ENCODE measurements at places on chromosomes 3 and 15.

DNA sequence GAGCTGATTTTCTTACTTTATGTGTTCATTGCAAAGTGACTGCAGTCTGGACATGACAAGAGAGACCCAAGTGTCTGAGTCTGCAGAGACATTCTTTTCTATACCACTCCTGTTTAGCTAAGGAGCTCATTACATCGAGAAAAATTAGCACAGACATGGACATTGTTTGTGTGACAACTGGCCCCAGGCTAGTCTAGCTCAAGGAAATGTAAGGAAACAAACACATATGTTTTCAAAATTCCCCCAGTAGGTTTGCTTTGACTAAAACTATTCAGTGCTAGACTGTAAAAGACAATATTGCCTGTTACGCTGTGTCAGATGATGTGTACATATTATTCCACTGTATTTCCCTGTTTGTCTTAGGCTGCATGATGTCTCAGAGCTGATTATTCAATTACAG is 40.9 kb downstream of the TPRG1 start:
- DNase-seq: no peak

- DNase-seq: no peak
Measured at GRCh38 chr3:143693506-143693905, 154.8 kb downstream of the SLC9A9 start.

DNA sequence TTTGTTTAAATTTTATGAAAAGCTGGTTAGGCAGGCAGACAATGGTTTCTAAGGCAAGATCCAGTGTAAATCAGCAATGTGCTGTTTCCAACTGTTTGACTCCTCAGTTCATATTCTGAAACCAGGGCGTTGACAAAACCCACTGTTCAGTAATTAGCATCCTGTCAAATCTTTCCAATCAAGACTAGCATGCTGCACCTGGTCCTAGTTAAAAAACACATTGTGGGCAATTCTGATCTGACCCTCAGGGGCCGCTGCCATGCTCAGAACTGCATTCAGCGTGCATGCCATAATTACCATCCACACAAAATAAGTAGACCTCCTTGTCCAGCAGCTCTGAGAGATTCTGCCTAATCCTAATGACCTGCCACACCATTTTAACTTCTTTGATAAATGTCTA is 20.9 kb upstream of the RBP1 start:
- no peak for DNase-seq

GRCh38 chr3:53491276-53491675 is 3.1 kb upstream of the CACNA1D start:
- no peak for DNase-seq

DNA sequence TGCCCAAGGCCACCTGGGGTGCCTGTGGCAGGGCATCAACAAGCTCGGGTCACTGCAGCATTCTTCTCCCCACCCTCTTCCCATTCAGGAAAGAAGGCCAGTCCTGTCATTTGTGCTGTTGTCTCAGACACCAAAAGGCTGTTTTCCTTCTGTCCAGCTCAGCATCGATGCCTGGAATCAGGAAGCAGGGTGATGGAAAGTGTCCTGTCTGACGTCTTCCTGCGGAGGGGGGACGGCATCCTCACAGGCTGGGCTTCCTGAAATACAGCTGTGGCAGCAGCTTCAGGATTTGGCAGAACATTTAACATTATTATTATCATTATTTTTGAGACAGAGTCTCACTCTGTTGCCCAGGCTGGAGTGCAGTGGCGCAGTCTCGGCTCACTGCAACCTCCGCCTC is 33.0 kb upstream of the ANKDD1A start:
- DNase-seq: no peak

DNA sequence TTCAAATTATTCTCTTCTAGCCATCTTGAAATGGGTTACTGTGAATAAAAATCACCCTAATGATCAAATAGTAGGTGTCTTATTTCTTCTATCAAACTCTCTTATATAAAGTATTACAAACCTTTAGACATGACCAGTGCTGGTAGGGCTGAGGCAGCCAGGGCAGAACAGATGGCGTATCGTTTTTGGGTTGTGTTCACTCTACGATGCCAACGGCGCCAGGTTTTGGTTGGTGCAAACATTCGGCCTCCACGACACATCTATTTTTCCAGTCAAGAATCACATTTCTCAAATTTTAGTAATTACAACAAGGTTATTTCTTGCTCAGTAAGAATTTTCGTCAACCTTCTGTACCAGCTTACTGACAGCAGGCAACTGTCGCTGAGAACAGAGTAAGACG is 2.2 kb downstream of the RPL4 start:
- no peak for DNase-seq

Data from effector memory CD8-positive, alpha-beta T cell (primary cell).